Stimulated activated CD4-positive, alpha-beta T cell treated with anti-CD3 and anti-CD28 coated beads, Interleukin-4, amount 100 ng/mL, for 1 hour (primary cell): ENCODE measurements at places on chromosomes 4 and X.

- DNase-seq = no peak
Observed at GRCh38 chr4:137015426-137016409, 516.6 kb downstream of the PCDH18 start.

GRCh38 chrX:78119521-78120227 is 15.6 kb downstream of the PGK1 start:
- DNase-seq = no peak

GRCh38 chr4:183256756-183257385 is 63.2 kb downstream of the CLDN22 start:
- DNase-seq = peak; percentile 39

GRCh38 chrX:1249101-1249887 is 19.3 kb upstream of the CSF2RA start:
- DNase-seq = peak; percentile 50

DNA sequence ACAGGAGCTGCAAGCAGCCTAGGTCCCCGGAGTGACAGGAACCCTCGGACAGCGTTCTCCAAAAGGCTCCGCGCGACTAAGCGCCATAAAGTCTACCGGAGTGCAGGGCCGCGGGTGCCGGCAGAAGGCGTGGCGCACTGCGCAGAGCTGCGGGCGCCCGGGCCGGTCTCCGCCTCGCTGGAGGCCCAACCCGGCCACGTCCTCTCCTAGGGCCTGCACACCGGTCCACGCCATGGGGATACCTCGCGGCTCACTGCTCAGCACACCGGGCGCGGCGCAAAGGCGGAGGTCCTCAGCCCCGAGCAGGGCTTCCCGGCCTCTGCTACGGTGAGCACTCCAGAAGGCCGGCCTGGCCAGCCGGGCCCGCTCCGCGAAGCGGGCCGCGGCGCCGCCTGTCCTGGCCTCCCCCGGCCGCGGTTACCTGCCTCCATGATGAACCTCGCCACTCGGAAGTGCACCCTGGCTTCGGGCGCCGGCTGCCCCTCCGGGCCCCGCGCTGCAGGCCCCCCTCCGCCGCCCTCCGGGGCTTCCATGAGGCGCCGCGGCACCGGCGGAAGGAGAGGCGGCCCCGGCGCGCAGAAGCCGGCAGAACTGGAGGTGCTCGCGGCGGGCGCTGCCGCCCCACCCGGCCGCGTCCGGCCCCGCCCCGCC is at the start of gene CCNQ:
CCNQ (minus strand) TSS at position 599 of the 651 bp plus-strand sequence; CDS start at position 533, 66 bp downstream.
- DNase-seq = peak; percentile 27

GRCh38 chr4:2660596-2661211 is 95.4 kb downstream of the TNIP2 start:
- DNase-seq = no peak

DNA sequence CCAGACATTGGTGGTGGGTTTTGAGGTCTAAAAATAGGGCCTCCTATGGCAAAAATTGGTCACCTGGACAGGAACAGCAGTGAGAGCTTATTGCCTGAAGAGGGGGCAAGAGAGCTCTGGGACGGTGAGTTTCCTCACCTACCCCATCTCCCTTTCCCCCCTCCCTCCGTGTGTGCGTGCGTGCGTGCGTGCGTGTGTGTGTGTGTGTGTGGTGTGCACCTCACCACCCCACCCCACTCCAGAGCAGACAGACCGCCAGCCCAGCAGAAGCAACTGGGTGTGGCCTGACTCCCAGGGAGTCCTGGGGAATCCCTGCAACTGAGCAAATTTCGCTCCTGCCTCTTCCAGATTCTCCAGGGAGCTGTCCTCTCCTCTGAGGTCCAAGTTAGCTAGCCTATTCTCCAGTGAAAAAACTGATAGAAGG is 44.7 kb downstream of the PRPS1 start:
- DNase-seq = peak; percentile 62

- DNase-seq = no peak
Observed at GRCh38 chrX:11351375-11352295, 58.4 kb downstream of the AMELX start.

DNA sequence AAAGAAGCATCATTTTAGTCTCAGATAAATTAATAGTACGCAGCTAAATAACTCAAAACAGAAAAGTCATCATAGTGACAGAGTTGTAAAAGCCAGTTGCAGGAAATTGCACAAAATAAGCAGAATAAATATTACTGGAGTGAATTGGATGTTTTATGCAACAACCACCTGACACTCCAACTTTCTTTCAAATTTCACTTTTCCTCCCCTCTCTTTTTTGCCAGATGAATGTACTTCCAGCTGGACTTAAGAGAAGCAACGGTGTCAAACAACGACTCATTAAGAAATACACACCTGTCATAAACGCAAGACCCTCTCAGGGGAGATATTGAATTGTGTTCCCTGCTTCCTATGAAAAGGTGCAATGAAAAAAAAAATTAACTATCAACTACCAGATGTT is 120.2 kb upstream of the HCCS start:
- no peak for DNase-seq

GRCh38 chr4:23429497-23429896 is 460.4 kb downstream of the PPARGC1A start:
- no peak for DNase-seq

- DNase-seq = peak; percentile 25
Observed at GRCh38 chrX:149286940-149287349, 218.2 kb downstream of the IDS start.

GRCh38 chrX:32571579-32571978 is 639.8 kb downstream of the DMD start:
- no peak for DNase-seq

GRCh38 chr4:159497936-159498335 is 395.1 kb downstream of the RAPGEF2 start:
- DNase-seq = no peak

DNA sequence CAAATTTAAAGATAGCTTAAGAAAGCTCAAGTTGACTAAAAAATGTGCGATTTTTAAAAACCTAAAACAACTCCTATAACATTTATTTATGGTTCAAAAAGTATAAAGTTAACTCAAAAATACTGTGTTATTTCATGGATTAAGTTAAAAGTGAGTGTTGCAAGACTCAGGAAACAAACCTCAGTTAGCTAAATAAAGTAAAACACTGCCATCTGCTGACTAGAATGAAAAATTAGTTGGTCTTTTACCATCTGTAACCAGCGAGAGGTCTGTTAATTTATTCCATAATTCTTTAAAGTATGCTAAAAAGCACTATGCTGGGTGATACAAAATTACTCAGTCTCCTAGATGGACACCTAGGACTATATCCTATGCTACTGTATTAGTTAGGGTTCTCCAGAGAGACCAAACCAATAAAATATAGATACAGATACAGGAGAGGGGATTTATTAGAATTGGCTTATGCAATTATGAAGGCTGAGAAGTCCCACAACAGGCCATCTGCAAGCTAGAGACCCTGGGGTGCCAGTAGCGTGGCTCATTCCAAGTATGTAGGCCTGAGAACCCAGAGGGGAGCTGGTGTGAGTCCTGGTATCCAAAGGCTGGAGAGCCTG is 4.9 kb upstream of the WDFY3 start:
- no peak for DNase-seq

DNA sequence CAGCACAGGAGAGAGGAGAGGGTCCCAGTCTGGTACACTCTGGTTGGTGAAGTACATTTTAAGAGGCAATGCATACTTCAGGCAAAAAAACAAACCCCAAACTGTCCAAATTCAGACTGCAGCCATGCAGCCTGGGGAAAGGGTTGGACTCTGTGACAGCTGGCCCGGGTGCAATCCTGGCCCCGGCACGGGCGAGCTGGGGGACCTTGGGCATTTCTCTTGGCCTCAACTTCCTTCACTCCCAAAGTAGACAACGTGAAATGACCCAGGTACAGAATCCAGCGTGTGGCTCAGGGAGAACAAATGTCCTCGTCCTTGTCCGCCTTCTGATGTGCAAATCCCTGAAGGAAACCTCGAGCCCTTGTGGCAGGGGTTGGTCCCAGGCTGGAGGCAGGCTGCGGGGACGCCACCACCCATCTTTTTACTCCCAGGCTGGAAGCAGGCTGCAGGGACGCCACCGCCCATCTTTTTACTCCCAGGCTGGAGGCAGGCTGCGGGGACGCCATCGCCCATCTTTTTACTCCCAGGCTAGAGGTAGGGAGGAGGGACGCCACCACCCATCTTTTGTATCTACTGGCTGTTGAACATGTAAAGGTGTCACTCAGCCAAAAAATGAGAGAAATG is 62.3 kb downstream of the ACOX3 start:
- no peak for DNase-seq

DNA sequence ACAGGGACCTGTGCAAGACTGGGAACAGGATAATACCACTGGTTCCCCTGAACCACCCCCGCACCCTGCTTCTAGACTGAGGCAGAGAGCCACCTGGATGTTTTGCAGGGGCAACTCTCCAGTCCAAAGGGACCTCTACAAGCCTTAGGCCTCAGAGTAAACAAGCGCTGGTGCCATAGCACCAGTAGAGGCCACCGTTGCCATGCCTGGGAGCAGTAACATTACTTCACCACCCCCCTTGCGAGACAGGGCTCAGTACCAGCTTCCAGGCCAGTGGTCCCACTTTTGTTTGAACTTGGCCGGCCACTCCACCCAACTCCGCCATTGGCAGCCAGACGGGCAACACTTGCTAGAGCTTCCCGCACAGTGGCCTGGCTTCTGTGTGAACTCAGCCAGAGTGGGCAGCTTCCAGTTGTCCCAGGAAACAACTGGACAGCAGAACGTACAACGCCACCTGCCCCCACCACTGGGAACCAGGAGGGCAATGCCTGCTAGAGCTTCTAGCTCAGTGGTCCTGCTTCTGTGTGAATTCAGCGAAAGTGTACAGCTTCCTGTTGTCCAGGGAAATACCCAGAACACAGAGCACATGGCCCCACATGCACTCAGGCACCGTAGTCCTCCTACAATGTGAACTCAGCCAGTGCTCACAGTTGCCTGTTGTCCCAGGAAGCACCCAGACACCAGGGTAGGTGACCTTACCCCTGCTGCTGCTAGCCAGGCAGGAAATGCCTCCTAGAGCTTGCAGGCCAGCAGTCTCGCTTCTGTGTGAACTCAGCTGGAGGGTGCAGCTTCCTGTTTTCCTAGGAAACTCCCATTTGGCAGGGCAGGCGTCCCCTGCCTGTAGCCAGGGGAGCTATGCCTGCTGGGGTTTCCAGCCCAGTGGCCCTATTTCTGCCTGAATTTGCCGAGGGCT is 39.9 kb upstream of the PCDH19 start:
- DNase-seq = no peak

- no peak for DNase-seq
Observed at GRCh38 chrX:37846141-37846540, 1.2 kb downstream of the DYNLT3 start.

DNA sequence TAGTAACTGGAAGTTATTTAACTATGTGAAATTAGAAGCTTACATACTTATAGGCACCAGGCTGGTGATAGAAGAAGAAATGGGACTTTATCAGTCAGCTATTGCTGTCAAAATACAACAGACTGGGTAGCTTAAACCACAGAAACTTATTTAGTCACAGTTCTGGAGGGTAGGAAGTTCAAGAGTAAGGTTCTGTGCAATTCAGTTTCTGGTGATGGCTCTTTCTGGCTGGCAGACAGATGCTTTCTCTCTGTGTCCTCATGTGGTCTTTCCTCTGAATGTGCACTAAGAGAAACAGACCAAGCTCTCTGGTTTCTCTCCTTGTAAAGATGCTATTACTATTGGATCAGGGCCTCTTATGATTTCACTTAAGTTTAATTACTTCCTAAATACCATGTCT is 92.1 kb upstream of the ANKRD50 start:
- DNase-seq = no peak

GRCh38 chr4:7817877-7818398 is 121.7 kb downstream of the AFAP1 start:
- DNase-seq = no peak

GRCh38 chr4:76589402-76589801 is 154.4 kb downstream of the SHROOM3 start:
- no peak for DNase-seq

DNA sequence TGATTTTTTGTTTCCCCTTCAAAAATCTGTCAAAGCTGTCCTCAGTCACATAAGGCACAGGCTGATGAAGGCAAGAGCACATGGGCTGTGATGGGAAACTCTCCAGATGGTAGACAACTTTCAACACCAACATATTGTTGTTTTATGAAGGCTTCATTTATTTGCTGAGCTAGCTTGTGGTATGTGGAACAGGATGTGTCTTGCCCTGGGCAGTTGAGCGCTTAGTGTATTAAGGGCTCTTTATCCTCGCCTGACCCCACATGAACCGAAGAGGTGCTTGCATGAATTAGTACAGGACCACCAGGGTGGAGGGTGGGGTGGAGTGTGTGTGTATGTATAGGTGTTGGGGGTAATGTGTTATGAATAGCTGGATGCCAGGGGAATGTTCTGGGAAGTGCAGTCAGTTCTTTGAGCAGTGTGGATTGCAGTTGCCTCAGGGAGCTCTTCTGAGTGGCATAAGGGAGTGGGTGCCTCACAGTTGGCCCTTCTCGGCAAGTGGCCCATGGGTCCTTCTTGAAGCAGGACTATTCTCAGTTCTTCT is 103.1 kb downstream of the PHEX start:
- no peak for DNase-seq

DNA sequence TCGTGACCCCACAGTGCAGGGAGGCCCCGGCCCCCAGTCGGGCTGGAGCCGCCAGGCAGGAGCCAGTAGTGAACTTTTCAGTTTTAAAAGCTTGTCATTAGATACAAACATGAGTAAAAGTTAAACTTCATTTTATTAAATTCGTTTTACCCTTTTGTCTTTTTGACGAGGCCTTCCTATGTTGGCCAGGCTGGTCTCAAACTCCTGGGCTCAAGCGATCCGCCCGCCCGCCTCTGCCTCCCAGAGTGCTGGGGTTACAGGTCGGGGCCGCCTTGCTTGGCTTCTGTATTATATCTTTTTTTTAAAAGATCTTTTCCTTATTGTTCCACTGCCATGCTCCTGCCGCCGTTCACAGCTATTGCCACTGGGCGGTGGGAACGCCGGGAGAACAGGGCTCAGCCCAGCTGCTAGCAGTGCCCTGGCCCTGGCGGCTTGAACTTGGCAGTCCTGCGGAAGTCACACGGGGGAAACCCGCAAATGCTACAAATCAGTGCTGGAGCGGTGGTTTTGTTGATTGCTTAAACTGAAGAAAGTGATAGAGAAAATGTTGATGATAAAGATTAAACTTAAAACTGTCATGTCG is 968 bp upstream of the NELFA start:
- DNase-seq = peak; percentile 48

- no peak for DNase-seq
Observed at GRCh38 chrX:40761762-40762161, 26.4 kb upstream of the MED14 start.

GRCh38 chr4:123353656-123354055 is 42.9 kb upstream of the SPRY1 start:
- DNase-seq = no peak
